ENCODE measurements at places on chromosomes 5 and 9.

GRCh38 chr9:113257863-113258262 is 17.5 kb downstream of the CDC26 start:
- no peak for DNase-seq

GRCh38 chr5:130514984-130515690 is 610.9 kb downstream of the CHSY3 start:
- no peak for DNase-seq

GRCh38 chr5:61132559-61132958 is 29.7 kb downstream of the SMIM15 start:
- DNase-seq, result no peak

DNA sequence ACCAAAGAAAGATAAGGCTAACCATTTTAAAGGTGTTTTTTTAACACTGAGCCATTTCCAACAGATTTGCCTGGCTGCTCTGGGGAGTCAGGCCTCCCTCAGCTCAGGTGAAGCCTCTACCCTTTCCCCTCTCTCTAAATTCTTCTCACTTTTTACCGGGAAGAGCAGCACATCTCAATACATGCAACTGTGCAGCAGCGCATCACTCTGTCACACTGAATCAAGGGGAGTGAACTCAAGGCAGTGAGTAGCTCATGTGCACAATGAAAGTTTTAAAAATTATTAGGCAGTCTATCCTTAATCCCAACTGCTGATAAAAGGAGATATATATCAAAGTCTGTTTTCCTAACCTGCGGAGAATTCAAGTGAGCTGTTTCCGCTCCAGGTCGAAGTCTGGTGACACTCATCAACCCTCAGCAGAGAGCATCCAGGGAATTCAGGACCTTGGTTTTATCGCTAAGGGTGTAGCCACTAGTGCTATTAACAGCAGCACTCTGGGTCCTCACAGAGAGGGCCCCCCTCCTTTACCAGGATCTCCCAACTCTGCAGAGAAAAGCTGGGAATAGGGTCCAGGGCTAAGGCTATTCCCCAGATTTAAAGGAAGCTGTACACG is 1.0 kb downstream of the CEMIP2 start:
- no peak for DNase-seq

DNA sequence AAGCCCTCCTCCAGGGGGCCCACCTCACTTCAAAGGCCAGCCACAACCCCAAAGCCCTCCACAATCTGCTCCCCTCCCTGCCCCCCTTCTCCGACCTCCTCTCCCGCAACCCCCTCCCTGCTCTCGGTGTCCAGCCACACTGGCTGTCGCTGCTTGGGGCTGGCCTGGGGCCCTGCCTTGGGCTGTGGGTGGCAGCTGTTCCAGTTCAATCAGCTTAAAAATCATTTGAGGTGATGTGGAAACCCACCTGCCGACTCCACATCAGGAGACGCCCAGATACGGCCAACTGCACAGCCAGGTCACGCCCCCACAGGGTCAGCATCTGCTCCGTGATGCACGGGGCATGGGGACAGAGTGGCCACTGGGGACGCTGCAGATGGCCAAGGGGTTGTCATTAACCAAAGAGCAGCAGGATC is 107.0 kb upstream of the MVB12B start:
- DNase-seq, result no peak

DNA sequence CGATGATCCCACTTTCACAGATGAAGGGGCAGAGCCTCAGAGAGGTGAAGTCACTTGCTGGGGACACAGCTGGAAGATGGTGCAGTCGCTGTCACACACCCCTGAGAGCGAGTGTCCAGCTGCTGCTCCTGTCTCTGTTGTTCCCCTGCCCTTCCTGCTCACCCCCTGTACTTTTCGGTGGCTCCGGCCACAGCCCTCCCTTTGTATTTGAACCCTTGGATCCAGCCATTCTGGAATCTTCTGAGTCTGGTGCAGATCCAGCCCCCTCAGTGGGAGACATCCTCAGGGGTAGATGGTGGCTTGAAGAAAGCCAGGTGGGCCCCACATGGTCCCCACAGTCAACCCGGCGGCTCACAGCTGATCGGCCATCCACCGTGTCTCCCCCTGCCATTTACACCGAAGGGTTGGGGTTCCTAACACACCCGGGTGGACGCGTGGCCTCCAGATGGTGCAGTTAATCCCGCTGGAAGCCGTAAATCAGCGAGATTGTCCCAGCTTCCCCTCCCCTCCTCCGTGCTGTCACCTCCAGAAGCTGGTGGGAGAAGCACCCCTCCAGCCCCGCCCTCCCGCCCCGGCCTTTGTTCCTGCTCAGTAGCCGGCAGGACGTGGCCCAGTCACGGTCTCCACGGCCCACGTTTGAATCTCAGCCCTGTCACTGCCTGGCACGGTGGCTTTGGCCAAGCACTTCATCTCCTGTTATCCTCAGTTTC is 204.8 kb downstream of the C9orf50 start:
- no peak for DNase-seq
